Stimulated activated CD4-positive, alpha-beta T cell treated with anti-CD3 and anti-CD28 coated beads, TNF-alpha, amount 100 ng/mL, for 1 hour (primary cell): ENCODE measurements at places on chromosomes 2 and 18.

GRCh38 chr2:110904779-110905148 is 172.4 kb downstream of the ACOXL start:
- DNase-seq, result no peak

DNA sequence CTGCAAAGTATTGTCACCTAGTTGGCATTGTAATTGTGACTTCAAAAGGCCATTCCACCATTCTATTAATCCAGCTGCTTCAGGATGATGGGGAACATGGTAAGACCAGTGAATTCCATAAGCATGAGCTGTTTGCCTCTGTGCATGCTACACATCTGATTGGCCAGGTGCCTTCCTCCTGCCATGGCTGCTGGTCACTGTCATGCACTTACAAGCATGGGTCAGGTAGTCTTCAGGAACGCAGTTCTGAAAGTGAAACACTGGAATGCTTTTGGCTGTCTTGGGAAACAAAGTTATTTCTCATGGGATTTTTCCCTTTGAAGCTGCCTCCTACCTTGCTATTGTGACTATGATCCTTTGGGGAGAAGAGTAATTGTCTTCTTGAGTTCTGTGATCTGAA is 267.6 kb downstream of the GBX2 start:
- no peak for DNase-seq

DNA sequence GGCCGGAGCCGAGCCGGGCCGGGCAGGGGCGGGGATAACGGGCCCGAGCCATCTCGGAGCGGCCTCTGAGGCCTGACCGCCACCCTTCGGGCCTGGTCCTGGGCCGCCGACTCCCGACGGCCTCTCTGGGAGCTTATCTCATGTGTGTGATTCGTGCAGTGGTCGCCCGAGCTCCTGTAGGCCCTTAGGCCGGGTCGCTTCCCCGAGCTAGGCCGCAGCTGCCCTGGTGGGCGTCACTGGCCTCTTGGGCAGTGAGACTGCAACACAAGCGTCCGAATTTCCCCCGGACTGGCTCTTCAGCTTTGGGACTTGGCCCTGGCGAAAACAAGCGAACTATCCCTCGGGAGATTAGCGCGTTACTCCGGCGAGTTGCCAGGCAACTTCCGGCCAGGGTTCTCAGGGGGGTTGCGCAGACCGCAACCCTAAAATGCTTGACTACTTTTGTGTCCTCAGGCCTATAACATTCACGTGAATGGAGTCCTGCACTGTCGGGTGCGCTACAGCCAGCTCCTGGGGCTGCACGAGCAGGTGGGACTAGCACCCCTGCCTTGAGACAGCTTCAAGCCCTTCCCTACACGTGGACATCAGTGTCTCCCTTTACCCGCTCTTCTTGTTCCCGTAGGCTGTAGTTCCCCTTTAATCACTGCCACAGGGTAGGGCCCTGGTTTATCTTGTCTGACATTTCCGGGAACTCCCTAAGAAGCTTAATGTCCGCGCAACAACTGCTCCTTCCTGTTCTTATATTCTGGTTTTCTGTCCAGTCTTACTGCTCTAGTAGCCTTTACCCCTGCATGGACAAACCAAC is 602 bp downstream of the SNX17 start:
- DNase-seq, result no peak

GRCh38 chr2:218031771-218032257 is 29.0 kb upstream of the TNS1 start:
- DNase-seq, result no peak

- DNase-seq, result no peak
Observed at GRCh38 chr2:218736531-218736930, 25.9 kb downstream of the TTLL4 start.

DNA sequence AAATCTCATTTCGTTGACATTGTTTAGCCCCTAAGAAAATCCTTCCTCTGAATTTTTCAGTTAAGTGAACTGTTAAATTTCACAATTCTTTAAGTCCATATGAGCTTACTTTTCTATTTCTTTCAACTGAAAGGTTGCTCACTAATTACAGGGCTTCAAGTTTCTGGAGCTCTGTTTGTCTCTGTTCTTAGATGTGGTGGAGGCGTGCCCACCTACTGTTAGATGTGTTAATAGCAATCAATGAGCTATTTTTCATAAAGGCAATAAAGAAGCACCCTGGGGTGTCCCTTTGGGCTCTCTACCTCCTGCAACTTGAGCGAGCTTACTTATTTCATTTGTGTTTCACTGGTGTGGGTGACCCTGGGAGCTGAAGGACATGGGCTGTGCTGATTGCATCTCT is 25.0 kb downstream of the CREG2 start:
- DNase-seq, result no peak

- DNase-seq, result no peak
Observed at GRCh38 chr2:65292106-65292400, 64.4 kb downstream of the ACTR2 start.

DNA sequence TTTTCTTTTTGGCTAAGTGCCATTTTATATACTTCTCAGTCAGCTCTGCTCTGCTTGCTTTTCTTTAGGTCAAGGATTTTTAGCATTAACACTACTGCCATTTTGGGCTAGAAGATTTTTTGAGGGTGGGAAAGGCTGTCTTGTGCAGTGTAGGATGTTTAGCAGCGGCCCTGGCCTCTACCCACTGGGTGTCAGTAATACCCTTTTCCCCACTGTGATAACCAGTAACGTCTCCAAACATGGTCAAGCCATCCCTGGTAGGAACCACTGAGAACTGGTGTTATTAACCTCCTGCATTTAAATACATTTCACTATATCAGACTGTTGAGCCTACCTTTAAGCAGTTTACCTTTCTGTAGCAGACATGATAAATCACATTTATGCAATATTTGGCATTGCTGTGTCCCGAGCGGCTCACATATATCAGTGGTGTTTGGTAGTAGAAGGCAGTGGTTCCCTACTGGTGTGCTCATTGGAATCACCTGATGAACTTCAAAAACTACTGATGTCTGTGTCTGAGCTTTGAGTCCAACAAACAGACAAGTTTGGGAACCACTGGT is 70.5 kb downstream of the CEP192 start:
- no peak for DNase-seq

- DNase-seq, result no peak
Observed at GRCh38 chr2:145360129-145360790, 840.3 kb upstream of the ZEB2 start.

DNA sequence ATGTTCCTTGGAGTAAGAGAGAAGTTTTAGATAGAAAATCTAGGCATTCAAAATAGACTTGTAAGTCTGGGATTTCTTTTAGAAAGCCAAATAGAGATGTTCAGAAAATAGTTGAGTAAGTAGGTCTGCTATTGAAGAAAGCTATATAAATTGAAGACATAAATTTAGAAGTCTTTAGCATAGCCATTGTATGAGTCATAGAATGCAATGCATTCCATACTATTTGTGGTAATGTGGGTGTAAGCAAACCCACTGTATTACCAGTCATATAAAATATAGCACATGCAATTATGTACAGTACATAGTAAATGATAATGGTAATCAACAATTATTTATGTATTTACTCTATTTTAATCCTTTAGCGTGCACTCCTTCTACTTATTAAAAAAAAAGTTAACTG is 14.1 kb downstream of the MC4R start:
- DNase-seq, result no peak

DNA sequence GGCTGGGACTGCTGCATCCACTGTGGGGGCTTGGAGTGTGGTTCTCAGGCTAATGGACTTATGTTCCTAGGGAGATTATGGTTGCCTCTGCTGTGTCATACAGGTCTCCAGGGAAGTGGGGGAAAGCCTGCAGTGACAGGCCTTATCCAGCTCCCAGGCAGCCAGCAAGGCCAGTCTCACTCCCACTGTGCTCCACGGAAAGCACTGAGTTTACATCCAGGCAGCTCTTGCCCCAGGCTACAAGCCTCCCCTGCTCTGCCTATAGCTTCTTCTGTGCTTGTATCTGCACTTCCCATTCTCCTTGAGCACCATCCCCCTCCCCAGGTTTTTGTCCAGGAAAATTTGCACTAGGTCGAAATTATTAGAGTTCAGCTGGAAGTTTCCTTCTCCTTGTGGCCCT is 231.9 kb downstream of the ZRANB3 start:
- DNase-seq, result no peak

DNA sequence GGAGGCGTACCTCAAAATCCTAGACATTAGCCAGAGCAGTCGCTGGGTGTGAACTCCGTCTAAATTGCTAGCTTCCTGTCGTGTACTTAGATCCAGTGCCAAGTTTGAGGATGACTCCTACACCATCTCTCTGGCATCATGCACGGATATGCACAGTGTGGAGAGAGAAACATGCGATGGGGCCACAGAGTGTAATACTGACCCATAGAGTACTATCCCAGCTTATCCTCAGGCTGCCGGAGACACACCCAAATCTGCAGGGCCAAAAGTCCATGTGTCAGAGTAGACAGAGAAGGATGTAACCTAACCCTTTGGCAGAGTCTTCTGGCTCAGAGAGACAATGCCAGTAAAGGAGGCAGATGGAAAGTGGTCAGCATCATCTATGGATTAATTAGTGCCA is 84.2 kb downstream of the ARL4C start:
- no peak for DNase-seq

DNA sequence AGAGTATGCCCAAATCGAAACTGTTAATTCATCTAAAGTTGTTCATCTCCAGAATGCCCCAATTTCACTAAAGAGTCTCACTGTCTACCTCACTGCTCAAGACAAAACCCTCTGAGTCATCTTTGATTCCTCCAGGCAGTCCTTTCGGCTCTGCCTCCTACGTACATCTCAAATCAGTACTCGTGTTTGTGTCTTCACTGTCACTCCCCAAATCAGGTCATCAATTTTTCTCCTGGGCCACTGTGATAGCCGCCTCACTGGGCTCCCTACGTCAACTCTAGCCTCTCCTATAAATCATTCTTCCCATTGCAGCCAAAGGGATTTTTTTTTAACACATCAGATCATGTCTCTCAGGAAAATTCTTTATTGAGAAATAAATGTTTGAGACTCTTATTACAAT is 42.1 kb upstream of the TTC39C start:
- no peak for DNase-seq

DNA sequence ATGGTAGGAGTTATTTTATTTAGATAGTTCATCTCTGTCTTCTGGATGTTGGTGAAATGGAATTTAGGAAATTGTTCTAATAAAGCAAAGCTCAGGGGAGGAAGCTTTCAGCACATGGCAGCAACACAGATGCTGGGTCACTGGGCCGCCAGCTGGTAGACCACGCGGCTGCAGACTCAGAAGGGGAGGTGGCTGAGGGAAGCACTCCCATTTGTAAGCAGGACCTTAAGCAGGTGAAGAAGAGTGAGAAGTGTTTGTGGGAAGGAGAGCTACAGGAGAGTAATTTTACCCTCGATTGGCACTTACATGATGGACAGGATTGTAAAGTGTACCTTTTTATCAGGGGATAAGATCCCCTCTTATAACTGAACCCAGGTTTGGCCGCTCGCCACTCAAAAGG is 24.4 kb downstream of the NMS start:
- no peak for DNase-seq

- no peak for DNase-seq
Observed at GRCh38 chr2:44975571-44976450, 33.4 kb downstream of the SIX2 start.

- peak; percentile 30 for DNase-seq
Observed at GRCh38 chr2:136134126-136134525, 16.2 kb upstream of the CXCR4 start.

DNA sequence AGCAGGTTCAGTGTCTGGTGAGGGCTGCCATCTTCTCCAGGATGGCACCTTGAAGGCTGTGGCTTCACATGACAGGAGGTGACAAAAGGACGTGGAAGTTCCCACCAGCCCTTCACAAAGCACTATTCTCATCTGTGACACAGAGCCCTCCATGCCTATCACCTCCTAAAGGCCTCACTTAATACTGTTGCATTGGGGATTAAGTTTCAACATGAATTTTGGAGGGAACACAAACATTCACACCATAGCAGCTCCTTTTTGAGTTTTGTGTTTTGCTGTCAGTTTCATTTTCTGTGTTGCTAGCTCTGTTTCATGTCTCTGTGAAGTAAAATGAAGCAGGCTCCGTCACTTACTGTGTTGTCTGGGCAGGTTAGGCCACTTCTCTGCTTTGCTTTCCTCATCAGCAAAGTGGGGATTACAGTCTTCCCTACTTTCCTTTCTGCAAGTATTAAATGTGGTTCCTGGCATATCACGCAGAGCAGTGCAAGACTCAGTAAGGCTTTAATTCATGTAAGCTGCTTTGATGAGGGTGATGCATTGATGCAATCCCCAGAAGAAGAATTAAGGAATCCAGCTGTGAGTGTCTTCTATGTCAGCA is 31.6 kb downstream of the LIMS1 start:
- no peak for DNase-seq

- DNase-seq, result no peak
Observed at GRCh38 chr2:12452185-12452584, 264.6 kb upstream of the TRIB2 start.

DNA sequence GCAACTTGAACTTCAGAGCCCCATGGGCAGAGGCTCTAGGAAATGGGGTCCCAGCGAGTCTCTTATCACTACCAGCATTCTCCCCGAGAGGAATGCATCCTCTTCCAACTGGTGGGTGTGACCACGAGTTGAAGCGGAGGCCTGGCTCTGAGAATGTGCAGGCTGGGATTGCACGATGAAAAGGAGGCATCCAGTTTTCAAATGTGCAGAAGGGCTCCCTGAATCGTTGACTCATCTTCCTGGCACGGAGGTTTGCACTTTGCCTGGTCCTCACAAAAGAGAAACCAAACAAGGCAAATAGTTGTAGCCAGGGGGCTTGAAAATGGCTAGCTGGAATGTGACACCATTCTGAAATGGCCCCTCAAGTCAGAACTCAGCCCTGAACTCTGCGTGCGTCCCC is 216.7 kb downstream of the GLI2 start:
- no peak for DNase-seq

DNA sequence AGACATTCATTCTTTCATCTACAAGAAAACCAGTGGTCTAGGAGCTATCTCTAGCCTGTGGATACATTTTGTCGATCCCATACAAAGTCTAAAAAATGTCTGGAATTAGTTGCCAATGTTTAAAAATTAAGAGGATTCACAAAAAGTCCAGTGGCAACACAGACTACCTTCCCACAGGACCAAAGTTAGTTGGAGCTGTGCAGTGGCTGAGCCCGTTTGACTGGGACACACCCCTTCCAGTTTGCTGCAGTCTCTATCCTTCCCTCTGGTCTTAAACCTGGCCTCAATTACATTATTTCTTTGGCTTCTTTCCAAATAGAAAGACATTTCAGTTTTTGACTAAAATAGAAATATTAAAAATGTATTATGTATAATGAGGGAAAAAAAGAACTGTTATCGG is 18.6 kb downstream of the SLC16A14 start:
- DNase-seq, result no peak

DNA sequence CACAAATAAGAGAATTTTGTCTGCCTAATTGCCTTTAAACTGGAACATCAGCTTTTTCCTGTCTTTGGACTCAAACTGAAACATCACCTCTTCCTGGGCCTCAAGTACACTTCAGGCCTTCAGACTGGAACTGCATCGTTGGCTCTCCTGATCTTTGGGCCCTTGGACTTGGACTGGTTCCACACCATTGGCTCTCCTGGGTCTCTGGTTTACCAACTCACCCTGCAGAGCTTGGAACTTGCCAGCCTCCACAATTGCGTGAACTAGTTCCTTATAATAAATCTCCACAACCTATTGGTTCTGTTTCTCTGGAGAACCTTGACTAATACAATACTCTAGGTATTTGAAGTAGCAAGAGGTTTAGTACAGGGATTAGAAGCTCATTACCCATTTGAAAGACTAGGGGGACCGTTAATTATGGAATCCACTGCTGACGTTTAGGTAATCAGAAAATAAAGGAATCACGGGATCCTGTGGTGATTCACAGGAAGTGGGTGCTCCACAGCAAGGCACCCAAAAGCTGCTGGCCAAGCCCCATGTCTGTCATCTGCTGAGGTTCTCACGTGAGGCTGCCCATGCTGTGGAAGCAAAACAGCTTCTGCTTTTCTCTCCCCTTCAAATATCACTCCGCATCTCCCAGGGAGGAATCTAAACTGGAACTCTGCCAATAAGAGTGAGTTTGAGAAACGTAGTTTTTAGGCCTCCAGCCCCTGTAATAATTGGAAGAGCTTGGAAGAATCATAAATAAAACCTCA is 20.0 kb upstream of the SGPP2 start:
- DNase-seq, result no peak
